CD4-positive, alpha-beta T cell treated with Interleukin-1 beta for 1 hour (primary cell): ENCODE measurements at places on chromosomes 12 and 14.

GRCh38 chr12:121139286-121139685, 6.6 kb downstream of the P2RX7 start:
- DNase-seq = no peak

DNA sequence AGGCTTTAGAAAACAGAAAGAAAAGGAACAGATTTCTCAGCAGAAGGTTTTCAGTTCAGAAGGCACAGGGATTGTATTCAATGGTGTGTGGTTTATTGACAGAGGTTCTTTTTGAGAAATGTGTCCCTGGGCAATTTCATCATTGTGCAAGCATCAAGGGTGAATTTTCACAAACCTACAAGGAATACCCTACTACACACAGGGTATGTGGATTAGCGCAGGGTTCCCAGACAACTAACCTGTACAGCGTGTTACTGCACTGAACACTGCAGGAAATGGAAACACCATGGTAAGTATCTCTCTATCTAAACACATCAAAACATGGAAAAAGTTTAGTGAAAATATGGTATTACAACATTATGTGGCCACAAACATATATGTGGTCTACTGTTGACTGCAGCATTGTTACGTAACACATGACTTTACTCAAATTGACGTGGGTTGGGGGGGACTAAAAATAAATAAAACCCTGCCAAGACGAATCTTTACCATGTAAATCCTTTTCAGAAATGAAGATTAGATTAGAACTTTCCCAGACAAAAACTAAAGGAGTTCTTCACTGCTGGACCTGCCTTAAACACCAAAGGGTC, 893.1 kb downstream of the TMEM121 start:
- no peak for DNase-seq

GRCh38 chr12:70052931-70053497, 190.2 kb upstream of the CNOT2 start:
- no peak for DNase-seq

DNA sequence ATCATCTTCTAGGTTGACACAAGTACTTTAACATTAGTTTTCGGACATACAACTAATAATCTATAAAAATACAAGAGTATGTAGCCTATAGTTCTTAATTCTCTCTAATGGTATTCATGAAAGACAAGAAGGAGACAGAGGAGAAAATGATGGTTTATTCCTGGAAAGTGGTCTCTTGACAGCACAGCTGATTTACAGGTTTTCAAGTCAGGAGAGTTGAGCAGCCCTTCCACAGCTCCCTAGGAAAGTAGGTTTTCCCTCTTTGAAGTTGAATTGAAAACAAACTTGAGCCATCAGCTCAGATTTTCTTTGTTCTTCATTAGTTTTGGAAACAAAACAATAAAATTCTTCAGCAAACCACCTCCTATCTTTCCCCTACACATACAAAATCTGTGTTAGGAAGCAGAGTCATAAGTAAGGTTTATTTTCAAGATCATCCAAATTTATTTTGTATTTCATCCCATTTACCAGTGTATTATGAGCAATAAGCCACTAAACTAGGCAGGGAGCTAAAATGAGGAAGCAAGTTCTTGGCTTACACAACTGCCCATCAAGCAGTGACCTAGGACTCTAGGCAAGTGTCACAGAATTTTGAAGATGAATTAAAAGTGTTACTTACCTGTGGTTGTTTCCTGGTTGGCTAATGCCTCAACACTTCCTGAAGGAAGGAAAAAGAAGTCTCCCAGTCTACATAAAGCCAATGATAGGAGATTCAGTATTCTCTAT, 357.0 kb downstream of the BCAT1 start:
- DNase-seq = no peak

DNA sequence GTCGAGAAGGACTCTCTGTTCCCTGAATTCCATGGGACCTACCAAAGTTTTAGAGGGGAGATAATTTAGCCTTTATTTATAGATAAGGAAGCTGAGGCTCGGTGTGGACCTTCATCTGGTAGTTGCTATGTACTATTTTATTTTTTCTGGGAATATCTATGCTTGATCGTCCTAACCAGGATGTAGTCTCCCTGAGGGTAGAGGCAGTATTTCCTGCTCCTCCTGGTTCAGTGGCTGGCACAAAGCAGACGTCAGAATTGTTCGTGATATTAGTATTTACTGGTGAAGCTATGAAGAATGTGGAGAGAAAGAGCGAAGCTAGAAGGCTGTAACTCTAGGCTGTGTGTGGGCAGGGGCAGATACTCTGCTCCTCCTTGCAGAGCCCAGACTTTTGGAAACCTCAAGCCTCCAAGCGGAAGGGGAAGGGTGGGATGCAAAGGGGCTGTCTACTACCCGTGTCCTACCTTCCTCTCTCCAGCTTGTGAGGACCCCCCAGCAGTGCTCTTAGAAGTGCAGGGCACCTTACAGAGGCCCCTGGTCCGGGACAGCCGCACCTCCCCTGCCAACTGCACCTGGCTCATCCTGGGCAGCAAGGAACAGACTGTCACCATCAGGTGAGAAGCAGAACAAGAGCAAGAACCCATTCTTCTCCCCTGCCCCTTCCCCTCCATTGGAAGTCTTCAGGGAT, 1.4 kb downstream of the LRP10 start:
- no peak for DNase-seq

DNA sequence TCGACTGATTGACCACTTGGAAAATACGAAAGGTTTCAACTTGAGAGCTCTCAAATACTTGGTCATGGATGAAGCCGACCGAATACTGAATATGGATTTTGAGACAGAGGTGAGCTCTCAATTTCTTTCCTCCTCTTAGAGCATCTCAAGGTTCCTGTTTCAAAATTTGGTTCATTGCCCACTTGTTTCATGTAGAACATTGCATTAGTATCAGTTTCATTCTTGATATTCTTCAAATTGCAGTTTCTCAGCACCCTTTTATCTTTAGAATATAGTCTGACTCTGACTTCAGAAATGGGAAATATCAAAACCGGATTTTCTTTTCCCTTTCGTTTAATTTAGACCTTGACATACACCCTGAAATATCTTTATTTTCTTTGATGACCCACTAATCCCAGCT, 8.8 kb downstream of the DDX47 start:
- no peak for DNase-seq

GRCh38 chr12:54587315-54587873, 1.1 kb downstream of the PPP1R1A start:
- DNase-seq = no peak

DNA sequence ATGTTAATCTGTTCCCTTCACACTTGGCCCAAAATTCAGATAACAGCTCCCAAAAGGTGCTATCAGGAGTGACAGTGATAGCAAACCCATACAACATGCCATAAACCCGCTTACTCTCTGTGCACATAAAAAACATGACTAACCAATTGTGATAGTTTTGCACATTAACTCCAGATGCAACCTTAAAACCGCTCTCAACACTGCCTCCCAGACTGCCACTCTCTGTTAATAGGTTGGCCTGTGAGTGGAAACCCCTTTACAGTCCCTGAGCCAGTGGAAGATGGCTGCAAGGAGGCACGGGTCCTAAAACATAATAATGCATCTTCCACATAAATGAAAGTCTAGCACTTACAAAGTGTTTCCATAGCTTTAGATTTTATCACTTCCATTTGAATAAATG, 12.0 kb upstream of the TMTC1 start:
- no peak for DNase-seq

- no peak for DNase-seq
These were observed 6.8 kb downstream of the HRK start for GRCh38 chr12:116874324-116874995.

DNA sequence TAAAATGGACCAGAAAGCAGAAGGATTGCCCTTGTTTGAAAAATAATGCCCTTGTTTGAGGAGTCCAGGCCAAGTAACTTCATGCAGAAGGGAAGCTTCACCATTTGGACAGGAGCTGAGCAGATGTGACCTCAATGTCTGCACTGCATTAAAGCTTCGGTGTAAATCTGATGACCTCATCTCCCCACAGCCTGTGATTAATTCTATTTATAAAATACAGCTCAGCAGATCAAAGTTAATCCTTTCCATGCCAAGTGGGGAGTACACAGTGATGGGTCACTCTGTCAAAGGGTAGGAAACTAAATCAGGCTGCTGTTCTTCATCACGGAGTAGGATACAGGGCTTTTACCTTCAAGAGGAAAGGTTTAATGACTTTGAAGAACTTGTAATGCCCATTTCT, 533.7 kb downstream of the RPS29 start:
- DNase-seq = no peak

- DNase-seq = no peak
These were observed 131.6 kb downstream of the PPFIA2 start for GRCh38 chr12:81627336-81628189.

DNA sequence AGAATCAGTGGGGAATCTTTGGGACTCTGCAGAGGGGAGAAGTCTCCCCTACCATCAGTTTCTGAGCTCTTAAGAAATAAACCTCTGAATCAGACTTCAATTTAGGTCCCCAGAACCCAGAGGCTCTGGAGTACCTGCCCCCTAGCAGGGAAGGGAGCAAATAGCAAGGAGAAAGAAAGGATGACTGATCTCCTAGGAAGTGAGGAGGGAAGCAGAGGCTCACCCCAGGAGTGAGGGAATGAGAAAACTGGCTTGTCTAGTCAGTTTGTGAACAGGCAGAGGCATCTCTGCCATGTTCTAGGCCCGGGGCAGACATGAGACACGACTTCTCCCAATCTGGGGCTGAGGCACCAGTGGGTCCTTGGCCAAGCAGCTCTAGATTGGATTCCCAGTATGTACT, 24.3 kb upstream of the SMUG1 start:
- DNase-seq = no peak

- DNase-seq = no peak
These were observed 31.5 kb upstream of the ANO6 start for GRCh38 chr12:45184147-45184963.

- no peak for DNase-seq
These were observed 71.3 kb downstream of the CHGA start for GRCh38 chr14:92994131-92994676.

- DNase-seq = no peak
These were observed 3.1 kb upstream of the STRN3 start for GRCh38 chr14:31029016-31029970.

DNA sequence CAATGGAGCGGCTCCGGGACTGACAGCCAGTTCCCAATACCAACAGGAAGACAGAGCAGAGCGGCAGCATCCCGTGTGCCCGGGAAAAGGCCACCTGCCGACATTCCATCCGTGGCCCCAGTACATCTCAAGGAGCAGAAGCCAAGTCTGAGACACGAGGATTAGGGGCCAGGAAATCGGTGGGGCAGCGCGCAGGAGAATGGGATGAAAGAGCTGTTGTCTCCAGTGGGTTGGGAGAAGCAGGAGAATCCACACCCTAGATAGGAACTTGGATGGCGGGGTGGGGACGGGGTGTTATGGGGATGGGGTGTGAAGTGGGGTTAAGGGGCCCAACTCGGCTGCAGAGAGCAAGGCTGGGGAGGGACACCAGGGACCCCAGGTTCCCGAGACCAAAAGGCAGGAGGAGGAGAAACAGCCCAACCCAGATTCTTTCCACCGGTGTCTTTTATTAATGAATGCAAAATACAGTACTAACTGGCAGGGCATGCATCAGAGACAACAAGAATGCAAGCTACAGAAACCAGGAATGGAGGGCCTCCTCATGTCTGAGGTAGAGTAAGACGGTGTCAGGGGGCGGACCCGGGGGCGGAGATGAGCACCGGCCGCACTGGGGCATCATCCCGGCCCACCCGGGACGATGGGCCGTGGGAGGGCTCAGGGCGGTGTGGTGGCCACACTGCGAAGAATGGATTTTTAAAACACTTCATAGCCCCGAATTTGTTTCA, 50.3 kb downstream of the BEGAIN start:
- DNase-seq = no peak

DNA sequence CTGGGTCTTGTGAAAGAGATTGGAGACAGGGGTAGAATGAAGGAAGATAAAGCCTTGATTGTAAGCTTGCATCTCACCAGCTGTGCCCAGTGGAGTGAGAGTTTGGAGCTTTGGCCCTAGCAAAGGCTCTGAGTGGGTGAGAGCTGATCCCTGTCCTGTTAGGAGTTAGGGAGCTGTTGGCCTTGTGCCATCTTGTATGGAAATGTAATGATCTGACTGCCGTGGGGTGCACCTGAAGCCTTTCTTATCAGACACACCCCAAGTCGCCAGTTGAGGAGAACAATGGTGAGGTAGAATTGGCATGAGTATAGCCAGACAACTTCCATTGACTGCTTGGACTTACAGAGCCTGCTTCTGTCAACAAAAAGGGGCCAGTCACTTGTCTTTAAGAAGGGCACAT, 130.1 kb downstream of the PRKCH start:
- DNase-seq = no peak

DNA sequence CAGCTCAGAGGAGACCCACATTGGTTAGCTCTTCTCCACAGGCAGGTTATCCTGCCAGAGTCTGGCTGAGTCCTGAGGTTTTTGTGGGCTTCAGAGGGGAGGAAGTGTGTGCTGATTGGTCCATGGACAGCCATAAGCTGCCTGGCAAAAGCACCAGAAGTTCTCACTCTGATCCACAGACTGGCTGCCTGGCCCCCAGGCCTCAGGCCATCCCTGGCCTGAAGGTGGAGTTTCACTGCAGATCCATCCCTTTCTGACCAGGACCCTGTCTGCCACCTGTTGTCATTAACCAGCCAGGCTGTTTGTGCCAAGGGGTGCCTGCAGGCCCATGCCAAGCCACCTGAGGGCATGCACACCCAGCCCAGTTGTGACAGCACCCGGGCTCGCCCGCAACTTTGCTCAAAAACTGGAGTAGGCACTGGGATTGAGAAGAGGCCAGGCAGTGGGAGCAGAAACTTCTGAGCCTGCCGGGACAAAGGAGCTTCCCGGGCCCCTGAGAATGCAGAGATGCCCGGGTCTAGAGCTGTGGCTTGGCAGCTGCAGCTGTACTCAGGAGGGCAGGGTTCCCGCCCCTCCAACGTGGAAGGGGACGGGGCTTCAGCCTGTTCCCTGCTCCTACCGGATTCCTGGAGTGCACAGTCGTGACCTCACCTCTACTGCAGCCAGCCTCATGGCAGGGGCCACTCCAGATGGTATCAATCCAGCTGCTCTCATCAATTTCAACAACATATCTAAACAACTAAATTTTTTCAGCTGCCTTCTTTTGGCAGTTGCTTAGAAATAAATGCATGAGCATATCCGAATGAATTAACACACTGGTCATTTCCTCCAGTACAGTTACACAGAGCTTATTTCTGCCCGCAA, 1277.3 kb downstream of the SLC16A7 start:
- no peak for DNase-seq

DNA sequence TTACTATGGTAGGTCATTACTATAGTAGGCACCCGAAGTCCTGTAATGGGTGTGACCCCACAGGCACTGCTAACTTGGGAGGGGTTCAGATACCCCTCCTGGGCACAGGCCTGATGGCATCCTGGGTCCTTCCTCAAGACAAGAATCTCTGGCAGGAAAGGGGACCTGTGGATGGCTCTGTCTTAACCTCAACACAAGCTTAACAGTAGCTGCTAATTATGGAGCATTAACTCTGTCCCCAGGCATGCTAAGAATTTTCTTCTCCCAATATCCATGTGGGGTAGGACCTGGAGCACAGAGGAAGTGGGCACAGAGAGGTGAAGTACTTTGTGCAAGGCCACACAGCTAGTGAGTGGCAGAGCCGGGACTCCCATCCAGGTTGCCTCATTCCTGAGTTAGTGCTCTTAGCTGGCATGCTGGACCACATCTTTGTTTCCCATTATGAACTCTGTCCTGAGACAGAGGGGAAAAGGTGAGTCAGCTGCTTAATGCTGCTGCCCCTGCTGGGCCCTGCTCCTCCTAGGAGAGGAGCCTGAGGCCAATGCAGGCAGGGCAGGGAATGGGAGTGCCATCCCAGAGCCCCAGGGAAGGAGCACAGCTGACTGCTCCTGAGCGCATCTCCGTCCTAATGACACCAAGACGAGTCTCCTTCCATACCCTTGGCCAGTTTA, 32.1 kb downstream of the GALNT16 start:
- no peak for DNase-seq
